ENCODE measurements at places on chromosomes 16 and 17.

- DNase-seq = no peak
Measured at GRCh38 chr17:34203018-34203638, 52.0 kb upstream of the CCL2 start.

- peak; percentile 76 for DNase-seq
Measured at GRCh38 chr17:42744283-42744805, 496 bp downstream of the EZH1 start.

DNA sequence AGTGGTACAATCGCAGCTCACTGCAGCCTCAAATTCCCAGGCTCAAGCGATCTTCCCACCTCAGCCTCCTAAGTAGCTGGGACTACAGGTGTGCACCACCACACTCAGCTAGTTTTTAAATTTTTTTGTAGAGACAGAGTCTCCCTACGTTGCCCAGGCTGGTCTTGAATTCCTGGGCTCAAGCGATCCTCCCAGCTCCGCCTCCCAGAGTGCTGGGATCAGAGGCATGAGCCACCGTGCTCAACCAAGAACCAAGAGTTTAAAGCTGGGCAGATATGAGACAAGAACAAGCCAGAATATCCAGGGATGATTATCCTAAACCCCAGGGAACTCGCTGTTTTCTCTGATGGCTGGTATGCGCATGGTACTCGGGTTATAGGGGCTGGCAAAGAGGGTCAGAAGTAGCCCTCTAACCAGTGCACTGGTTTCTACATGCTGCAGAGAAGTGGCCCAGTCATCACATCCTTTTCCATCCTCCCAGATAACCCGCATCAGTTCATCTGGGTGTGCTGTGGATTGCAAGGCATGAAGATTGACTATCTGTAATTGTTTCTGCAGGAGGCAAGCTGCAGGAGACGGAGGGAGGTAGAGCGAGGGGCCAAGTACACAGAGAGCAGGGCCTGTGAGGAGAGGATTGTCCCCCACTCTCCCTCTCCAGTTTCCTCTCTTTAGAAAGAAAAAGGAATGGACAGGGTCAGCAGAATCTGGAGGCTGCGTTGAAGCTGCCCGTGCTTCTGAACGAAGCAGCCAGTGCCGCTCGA lies 33.6 kb upstream of the TOB1 start:
- DNase-seq = no peak

- no peak for DNase-seq
Measured at GRCh38 chr17:55961386-55961785, 191.9 kb upstream of the ANKFN1 start.

GRCh38 chr17:72602517-72603419 lies 481.9 kb downstream of the SOX9 start:
- peak; percentile 25 for DNase-seq

- peak; percentile 61 for DNase-seq
Measured at GRCh38 chr17:42438600-42439567, 15.8 kb upstream of the CAVIN1 start.

DNA sequence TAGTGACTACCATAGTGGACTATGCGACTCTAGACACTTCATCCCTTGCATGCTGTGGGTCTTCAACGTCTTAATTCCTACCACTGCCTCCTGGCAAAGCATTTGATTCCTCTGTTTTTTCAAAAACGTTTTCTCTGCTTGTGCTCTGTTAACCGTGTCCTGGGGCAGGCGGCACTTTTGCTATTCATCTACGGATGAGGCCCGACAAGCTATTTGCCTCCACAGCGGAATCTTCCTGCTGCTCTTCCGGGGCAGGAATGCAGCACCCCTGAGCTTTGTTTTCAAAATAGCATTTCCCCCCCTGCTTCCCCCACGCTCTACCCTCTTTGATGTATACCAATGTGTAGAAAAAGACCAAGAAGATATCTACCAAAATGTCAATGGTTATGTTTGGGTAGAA lies 39.8 kb upstream of the METTL16 start:
- DNase-seq = no peak

DNA sequence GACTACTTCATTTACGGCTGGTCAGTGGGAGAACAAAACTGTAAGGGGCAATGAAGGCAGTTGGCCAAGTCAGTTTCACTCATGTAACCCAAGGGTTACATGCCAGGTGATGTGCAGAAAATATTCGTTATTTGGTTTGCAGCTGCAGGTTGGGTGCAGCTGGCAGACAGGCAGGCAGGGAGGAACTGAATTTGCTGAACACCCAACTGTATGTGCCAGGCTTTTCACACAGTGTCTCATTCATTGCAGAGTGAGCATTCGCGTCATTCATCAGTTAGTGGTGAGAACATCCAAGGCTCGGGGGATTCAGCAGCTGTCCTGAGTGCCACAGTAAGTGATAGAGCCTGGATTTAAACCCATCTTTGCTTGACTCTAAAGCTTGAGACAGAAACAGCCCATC lies 59.7 kb downstream of the ABCC6 start:
- no peak for DNase-seq

DNA sequence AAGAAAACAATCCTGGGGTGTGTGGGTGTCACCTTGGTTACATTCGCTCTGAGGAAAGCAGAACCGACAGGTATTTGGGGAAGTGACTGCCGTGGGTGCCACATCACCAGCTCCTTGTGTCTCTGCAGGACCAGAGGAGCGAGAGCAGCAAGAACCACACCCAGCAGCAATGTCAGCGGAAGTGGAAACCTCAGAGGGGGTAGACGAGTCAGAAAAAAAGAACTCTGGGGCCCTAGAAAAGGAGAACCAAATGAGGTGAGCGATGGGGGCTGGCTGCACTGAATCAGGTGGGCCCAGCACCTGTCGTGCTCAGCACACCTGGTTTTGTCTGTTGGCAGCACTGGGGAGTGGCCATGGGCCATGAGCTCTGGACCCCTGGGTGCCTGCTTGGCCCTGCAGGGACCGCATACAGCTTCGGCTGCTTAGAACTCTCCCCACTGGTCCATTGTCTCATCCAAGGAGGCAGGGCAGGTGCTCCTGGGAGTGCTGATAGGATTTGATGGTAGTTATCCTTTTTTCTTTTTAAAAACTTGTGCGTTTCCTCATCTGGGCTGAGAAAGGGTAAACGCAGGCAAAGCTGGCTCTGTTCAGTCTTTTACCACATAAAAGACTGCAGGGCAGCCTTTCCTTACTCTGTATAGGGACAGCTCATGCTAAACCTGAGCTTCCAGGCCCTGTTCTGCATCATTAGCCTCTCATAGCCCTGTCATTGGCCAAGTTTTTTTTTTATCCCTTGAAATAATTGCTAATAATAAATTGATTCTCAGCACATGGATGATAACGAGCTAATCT lies 29.4 kb downstream of the HMOX2 start:
- peak; percentile 79 for DNase-seq

Measured in hematopoietic multipotent progenitor cell treated with erythropoietin and hydrocortisone succinate and interleukin-3 and kit ligand, for 6 days (in vitro differentiated cells).